ENCODE measurements at places on chromosomes 2 and 18.

- H3K36me3 ChIP-seq = no peaks in the 10 kb centered on the region
- H3K4me3 ChIP-seq = no peak overlapping the region
- DNase-seq = no peak
- no peaks in the 10 kb centered on the region for H3K4me1 ChIP-seq
- no peak overlapping the region for H3K27ac ChIP-seq
Measured at GRCh38 chr2:5111581-5111980, 580.6 kb upstream of the SOX11 start.

- H3K36me3 ChIP-seq = peaks cover 27% of the 10 kb centered on the region
- peak overlapping the region; percentile 71 for H3K4me3 ChIP-seq
- no peak for DNase-seq
- peak overlapping the region; percentile 84 for H3K27ac ChIP-seq
- H3K27me3 ChIP-seq = no peaks in the 10 kb centered on the region
- H3K4me1 ChIP-seq = peaks cover 16% of the 10 kb centered on the region
Measured at GRCh38 chr2:130372833-130373807, 17.3 kb downstream of the PTPN18 start.

DNA sequence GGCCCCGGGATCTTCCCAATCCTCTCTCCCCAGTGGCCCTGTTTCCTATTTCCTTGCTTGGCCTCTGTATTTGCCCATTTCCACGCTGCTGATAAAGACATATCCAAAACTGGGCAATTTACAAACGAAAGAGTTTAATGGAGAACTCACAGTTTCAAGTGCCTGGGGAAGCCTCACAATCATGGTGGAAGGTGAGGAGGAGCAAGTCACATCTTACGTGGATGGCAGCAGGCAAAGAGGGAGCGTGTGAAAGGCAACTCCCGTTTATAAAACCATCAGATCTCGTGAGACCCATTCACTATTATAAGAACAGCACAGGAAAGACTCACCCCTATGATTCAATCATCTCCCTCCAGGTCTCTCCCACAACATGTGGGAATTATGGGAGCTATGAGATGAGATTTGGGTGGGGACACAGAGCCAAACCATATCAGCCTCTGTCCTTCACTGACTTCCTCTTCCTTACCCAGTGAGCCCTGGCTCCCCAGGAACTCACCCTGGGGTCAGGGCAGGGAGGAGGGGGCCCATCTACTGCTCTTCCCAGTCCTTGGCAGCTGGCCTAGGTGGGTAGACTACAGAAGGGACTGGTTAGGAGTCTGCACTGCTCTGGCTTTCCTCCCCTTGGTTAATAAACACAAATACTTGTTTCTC lies 105.8 kb upstream of the MYCN start:
- H3K36me3 ChIP-seq = no peaks in the 10 kb centered on the region
- H3K4me1 ChIP-seq = no peaks in the 10 kb centered on the region
- no peaks in the 10 kb centered on the region for H3K27me3 ChIP-seq
- H3K4me3 ChIP-seq = no peak overlapping the region
- DNase-seq = no peak

GRCh38 chr2:171811245-171811628 lies 82.8 kb downstream of the SLC25A12 start:
- H3K36me3 ChIP-seq = no peaks in the 10 kb centered on the region
- H3K4me3 ChIP-seq = no peak overlapping the region
- H3K27ac ChIP-seq = no peak overlapping the region
- no peak for DNase-seq

Data from esophagus squamous epithelium (tissue), 5 donors.